Fibroblast of mammary gland (primary cell): ENCODE measurements at places on chromosomes 12 and 14.

- DNase-seq: peak; percentile 66
These were observed 43.3 kb upstream of the NT5DC3 start for GRCh38 chr12:103884316-103884715.

GRCh38 chr14:65414961-65415589 is 2.5 kb downstream of the FUT8 start:
- DNase-seq: peak; percentile 65

- DNase-seq: no peak
These were observed 6.0 kb upstream of the SLC22A17 start for GRCh38 chr14:23358553-23359166.

- DNase-seq: no peak
These were observed 16.0 kb downstream of the SSPN start for GRCh38 chr12:26211331-26211730.
